ENCODE measurements at places on chromosomes 2 and 18.

DNA sequence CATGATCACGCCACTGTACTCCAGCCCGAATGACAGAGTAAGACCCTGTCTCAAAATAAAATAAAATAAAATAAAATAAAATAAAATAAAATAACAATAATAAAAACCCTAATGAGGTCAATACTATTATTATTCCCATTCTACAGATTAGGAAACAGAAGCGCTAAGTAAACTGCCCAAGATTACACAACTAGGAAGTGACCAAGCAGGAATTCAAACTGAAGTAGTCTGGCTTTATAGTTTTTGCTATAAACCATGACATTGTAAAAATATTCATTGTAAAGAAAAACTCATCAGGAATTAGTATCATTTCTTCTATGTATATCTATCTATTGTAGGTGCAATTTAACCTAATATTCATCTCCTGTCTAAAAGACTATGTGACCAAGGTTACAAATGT, 1.2 kb downstream of the PLEKHM3 start:
- DNase-seq = no peak

DNA sequence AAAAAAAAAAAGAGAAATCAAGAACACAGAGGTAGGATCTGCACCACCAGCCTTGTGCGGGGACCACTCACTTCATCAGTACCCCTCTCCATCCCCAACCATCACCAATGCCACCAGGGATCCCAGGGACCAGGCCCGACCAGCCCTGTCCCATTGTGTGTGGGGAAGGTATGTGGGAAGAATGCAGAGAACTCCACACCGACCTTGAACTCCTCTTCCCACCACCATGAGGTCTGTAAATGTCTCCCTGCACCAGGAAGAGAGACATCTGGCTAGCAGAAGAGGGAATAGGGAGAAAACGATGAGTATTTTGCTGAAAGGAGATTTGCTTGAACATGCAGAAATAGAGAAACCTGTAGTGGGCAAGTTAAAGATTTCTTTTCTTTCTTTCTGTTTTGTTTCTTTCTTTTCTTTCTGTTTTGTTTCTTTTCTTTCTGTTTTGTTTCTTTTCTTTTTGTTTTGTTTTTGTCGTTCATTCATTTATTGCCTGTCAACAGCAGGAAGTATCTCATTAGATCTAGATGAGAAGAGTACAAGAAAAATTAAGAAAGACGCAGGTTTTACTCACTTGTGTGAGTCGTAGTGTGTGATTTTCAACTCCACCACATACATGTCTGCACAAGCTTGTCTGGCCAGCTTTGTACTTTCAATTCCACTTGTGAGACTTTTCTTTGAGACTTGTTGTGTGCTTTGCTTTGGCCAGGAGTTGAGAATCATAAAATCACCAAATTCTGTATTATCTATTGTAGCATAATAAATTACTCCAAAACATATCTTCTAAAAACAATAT, 179.8 kb upstream of the HAAO start:
- no peak for DNase-seq

DNA sequence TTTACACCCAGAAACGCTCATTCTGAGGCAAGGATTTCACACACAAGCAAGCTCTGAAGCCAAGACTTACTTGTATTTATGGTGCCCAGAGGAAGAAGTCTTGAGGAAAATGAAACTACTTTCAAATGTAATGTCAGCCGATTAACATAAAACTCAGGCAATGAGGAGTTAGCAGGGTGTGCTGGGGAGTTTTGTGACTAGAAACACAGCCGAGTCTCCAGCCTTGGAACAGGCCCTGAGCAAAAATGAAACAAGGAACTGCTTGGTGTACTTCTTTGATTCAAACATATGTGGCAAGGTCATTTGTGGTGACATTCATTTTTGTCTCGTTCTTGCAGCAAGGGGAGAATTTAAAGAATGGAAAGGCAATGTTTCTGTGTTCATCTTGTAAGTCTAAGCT, 4.5 kb downstream of the DYTN start:
- no peak for DNase-seq

DNA sequence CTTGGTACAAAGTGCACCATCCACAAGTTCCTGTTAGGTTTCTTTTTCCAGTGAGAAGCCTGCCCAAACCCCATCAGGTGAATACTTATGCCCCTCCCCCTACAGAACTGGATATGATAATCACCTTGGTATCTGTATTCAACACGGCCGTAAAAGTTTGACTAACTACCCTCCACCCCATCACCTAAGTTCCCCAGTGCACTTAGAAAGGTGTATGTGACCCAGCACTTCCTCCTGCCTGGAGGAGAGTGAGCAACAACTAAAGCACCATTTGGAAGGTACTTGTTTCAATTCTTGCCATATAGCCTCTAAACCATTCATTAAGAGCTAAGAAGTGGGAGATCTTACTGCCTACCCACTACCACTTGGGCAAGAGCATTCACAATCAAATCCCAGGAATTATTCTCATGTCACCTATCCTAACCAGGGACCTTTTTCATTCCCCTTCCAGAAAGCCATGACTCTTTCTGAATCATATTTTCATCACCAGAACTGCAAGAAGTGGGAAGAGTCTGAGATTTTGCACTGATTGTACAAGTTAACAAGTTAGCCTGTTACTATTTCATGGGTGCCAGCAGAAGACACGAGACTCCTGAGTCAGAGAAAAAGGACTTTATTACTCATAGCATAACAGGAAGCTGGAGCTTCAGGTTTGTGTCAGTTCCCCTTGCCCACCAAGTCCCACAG, 53.5 kb upstream of the NDUFV2 start:
- DNase-seq = no peak

- no peak for DNase-seq
Observed at GRCh38 chr2:197453914-197454398, 604 bp downstream of the COQ10B start.

DNA sequence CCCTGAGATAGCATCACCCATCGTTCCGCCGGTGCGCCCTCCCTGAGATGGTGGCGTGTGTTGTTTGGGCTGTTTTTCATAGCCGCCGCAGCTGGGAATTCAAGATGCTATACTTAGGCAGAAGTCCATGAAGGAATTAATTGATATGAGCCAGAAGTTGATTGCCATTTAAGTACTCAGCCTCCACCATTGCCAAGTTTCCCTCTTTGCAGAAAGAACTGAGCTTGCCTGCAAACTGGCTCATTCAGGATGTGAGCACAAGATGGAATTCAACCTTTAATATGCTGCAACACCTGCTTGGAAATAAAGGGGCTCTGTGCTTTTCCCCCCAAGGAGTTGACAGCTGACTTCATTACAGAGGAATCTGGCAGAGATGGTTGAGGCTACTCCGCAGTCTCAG, 295.5 kb downstream of the ZNF521 start:
- no peak for DNase-seq

DNA sequence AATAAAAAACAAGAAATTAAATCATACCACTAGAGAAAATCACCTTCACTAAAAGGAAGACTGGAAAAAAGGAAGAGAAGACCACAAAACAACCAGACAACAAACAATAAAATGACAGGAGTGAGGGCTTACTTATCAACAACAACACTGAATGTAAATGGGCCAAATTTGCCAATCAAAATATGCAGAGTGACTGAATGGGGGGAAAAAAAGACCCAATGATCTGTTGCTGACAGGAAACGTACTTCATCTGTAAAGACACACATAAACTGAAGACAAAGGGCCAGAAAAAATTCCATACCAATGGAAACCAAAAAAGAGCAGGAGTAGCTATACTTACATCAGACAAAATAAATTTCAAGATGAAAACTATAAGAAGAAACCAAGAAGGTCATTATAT, 25.5 kb upstream of the EML6 start:
- DNase-seq = no peak

- DNase-seq = no peak
Observed at GRCh38 chr2:172535119-172535518, 20.8 kb upstream of the PDK1 start.

DNA sequence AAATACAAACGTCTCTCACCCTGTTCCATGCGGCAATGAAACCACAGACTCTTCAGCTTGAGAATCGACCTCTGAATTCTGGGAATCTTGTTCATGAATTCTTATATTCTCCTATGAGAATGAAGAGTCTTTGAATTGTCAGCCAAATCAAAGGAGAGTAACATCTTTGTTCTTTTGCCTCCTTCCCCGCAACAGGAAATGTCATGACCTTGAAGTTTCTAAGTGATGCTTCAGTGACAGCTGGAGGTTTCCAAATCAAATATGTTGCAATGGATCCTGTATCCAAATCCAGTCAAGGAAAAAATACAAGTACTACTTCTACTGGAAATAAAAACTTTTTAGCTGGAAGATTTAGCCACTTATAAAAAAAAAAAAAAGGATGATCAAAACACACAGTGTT, 21.8 kb downstream of the TNFAIP6 start:
- DNase-seq = no peak

DNA sequence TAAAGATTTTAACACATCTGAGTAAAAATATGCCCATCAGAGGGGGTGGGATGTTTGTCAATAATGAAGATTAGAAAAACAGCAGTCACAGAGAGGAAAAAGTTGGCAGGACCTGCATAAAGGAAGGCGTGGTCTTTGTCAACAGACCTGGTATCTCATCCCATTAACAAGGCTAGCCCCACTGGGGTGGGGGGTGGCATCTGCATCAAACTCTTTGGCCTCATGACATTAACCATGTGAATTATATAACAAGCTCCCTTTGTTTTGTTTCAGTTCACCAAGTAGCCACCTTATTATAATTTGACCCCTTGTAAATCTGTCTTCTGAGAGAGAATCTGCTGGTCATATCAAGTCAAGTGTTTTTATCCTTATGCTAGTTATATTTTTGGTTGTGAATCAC, 28.8 kb downstream of the NEMP2 start:
- DNase-seq = no peak

DNA sequence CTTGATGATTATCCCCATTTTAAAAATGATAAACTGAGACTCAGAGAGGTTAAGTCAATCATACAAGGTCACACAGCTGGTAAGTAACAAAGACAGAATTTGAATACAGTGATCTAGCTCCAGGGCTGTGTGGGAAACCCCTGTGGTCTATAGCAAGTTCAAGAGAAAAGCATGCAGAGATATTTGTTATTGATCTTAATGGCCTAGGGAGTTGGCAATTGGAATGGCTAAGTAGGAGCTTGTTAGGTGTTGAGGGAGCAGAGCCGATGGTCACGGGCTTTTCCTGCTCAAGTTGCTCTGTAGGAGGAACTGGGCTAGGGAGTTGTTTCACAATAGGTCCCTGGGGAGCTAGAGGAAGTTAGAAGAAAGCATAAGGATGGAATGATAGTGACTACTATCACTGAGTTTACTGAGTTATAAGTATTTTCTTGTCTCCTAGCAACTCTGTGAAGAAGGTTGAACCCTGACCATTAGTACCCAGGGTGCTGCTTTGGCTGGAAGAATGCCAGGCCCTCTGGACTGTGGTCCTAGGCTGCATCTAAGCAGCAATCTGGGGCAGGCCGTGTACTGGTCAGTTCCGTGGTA, 30.0 kb downstream of the RNF125 start:
- no peak for DNase-seq

GRCh38 chr2:12948231-12948960, 231.7 kb downstream of the TRIB2 start:
- no peak for DNase-seq

DNA sequence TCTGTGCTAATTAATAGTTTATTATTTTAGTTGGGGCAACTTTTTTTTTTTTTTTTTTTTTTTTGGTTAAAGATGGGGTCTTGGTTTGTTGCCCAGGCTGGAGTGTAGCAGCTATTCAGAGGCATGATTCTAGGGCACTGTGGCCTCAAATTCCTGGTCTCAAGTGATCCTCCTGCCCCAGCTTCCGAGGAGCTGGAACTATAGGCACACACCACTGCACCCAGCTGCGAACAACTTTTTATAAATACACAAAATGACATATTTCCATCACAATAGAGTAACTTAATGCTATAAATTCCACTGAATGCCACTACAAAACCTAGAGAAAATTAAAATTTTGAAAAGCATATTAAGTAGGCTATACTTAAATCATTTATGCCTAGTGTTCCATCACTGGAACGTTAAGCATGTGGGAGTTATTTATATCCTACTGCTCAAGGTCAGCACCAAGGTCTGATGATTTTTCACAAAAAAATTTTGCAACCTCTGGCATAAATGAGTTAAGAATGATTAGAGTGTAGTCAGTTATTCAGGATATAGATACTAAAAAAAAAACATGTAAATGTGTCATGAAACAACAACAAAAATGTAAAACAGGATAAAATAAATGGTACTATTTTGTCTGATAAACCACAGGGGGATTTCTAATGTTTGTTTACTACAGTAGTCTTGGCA, 46.8 kb downstream of the GFPT1 start:
- no peak for DNase-seq

- no peak for DNase-seq
Observed at GRCh38 chr2:71812736-71813135, 334.9 kb downstream of the CYP26B1 start.

DNA sequence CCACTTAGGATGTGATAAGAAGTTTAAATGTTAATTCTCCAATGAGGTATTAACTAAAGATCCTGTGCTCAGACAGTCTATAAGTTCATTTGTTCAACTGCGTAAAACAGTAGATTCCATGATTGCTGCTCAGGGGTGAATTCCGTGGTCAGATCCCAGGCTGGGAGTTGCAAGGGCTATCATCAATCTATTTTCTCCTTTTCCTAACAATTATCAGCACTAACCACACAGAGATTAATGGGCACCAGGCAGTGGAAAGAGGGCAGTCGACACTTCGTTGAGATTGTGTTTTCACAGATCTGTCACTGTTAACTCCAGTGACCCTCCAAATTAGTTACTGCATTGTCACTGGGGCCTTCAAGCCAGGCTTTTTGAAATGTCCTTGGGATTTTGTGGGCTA, 154.1 kb upstream of the SPRED2 start:
- no peak for DNase-seq

DNA sequence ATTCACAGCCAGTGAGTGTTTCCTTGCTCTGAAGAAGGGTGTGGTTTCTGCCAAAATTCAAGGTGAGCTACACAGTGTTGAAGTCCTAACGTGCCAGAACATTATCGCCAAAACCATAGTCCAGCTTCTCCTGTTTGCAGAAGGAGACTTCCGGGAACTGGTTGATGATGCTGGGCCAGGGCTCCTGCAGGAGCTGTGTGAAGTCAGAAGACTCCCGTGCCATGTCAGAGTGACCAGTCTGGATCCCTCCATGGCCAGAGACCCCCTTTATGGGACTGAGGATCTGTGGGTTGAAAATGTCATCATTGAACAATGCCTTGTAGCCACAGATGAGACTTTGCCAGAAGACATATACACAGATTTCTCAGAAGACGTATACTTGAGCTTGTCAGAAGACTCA, 96.0 kb upstream of the RAB12 start:
- DNase-seq = no peak

DNA sequence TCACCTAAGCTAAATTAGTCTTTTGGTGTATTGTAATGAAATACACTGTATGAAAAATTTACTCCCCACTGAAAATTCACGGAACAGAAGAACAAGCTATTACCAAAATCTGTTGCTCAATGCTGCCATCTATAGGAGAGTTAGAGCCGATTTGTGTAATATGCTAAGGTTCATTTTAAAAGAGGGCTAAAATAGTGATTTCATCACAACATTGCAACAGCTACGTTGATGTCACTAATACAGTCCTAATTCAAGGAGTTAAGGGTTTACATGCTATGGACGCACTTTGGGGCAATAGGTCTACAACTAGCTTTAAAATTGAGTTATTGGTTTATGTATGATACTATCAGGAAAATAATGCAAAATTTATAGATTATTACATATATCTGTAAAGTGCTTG, 3.0 kb upstream of the IRS1 start:
- DNase-seq = peak; percentile 24

- DNase-seq = no peak
Observed at GRCh38 chr2:19219060-19219459, 139.4 kb downstream of the OSR1 start.
